Retinal pigment epithelial cell (primary cell): ENCODE measurements at places on chromosomes 3 and 15.

DNA sequence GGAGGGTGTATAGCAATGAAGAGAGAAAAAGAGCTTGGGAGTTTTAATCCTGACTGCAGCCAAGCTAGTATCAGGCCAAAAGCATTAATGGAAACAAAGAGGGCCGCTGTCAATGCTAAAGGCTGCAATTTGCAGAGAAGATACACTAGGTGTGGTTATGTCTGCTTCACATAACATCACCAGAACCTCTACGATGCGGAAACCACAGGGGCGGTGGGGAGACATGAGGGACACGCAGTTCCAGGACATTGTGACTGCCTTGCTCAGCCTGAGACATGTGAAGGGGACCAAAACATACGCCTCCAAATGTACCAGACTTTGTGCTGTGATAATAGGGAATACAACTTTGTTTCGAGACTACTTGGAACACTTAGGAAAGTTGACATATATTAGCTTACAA, 88.4 kb downstream of the APBA2 start:
- DNase-seq = no peak

DNA sequence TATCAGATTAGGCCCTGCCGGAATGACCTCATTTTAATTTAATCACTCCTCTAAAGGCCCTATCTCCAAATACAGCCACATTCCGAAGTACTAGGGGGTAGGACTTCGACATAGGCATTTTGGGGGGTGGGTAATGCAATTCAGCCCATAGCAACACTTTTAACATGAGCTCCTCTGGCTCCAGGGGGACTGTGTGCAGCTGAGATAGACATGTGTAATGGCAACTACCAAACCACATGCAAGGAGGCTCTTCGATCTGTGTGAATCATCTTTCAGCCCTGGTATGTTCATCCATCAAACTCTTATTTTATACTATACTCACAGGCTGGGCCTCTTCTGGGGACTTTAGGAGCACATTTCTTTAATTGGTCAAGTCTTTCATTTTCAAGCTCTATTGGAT, 57.4 kb upstream of the PPARG start:
- DNase-seq = no peak

- DNase-seq = no peak
Observed at GRCh38 chr3:12648384-12648959, 15.4 kb downstream of the RAF1 start.

- no peak for DNase-seq
Observed at GRCh38 chr15:63308947-63309346, 31.5 kb downstream of the APH1B start.

DNA sequence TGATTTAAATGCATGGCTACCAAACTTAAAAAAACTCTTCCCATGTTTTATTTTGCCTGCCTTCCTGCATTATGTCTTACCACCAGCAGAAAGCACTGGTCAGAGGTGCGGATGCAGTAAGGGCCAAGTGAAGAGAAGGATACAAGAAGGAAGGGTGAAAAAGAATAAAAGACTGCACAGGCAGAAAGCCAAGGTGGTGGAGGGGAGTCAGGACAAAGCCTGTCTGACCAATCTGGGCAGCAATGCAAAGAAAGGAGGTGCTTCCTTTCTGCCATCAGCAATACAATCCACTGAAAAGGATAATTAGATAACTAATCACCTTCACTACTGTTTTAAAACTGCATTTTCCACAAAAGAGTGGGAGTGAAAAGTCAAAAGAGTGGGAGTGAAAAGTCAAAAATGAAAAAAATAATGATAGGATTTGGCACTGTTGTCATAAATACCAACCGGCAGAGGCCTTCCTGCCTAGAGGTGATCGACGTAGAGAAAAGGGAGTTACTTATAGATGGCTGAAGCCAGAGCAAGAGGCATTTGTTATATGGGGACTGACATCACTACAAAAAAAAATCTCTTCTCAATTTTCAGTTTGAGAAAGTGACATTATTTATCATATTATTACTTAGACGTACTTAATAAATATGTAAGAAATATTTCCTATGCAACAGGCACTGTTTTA, 385.3 kb downstream of the TBC1D5 start:
- DNase-seq = no peak

GRCh38 chr3:150911771-150912170, 6.5 kb upstream of the MINDY4B start:
- DNase-seq = no peak
